ENCODE measurements at places on chromosomes 5 and 9.

DNA sequence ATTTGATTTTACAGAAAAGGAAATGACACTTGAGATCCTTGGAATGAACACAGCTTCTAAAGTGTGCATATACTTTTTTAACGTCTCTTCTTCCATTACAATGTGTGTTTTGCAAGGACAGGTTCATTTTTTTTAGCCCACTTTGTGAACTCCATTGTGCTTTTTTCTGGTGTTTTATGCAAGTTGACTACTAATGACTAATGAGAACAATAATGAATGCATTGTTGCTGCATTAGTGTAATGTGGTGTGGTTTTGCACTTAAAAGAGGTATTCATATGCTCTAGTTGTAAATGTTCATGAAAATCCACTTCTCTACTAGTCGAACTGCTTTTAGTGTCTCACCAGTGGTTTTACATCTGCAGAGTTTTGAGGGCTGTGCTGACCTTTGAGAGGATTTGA is 93.6 kb downstream of the UHRF2 start:
- no peak for DNase-seq

- DNase-seq = no peak
These were observed 189.3 kb upstream of the TLE4 start for GRCh38 chr9:79382458-79382857.

DNA sequence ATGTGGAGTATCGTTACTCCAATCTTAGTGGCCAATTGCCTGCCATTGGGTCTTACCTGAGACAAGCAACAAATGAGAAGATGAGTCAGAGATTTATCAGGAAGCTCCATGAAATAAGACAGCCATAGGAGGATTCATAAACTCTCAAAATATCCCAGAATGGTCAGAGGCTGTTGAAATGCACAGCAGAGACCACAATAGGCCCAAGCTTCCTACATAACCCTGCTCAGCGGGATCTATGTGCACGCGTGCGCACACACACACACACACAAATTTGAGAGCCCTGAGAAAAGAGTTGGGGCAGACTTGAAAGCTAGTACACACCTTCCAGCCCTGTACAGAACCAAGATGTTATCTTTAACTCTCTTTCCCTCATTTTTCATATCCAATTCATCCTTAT is 9.8 kb downstream of the UIMC1 start:
- no peak for DNase-seq

DNA sequence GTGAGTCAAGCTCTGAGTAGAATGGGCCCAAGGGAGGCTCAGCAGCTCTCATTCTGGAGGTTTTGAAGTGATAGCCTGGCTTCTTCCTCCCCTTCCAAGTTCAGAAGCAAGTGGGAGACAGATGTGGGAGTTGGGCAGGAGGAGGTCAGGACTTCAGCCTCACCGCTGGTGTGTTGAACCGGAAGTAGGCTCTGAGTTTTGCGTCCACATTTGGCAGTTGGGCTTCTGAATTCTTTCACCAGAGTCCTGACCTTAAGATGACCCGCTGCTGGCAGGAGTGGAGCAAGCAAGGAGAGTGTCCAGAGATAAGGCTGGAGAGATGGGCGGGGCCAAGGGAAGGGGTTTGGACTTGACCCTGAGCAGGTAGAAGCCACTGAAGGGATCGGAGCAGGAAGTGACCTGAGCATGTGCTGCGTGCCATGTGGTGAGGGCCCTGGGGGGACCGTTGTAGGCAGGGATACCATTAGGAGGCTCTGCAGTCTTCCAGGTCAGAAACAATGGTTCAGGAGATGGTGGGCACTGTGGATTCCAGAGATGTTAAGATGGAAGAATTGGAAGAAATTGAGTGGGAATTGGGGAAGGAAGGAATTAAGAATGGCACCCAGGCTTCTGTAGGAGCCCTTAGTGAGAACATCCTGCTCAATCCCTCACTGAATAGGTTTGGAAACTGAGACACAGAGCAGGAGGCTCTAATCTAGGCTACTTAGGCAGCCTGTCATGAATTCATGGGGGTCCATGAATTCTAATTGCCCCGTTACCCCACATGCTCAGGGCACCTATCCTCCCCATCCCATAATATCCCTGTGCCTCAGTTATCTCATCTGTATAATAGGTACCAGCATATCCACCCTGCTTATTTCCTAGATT is 25.9 kb downstream of the GALNT12 start:
- DNase-seq = no peak
